Activated CD4-positive, alpha-beta T cell treated with anti-CD3 and anti-CD28 coated beads, Interleukin-2, amount 10 ng/mL, durations not matched to agents 24 days and 14 days (primary cell): ENCODE measurements at places on chromosomes 1 and 21. TPM values are rescaled to one million over a fixed set of nuclear protein-coding genes. Genes with fewer than 3 reads are reported as not detected.

Gene ATP6V1G3
- not detected in 2 replicates for total RNA-seq

Gene OXCT2
- 1.5 and 1.8 TPM in 2 replicates for total RNA-seq

Gene PADI4
- total RNA-seq = 0.09 and 0.12 TPM in 2 replicates

Gene NBPF10
- 3.2 TPM in 2 replicates for total RNA-seq

Gene GCSAML
- 0.12 and 0.14 TPM in 2 replicates for total RNA-seq

GRCh38 chr1:15064217-15064929 is 89.2 kb upstream of the TMEM51 start:
- H3K4me3 ChIP-seq = no peak overlapping the region
- DNase-seq = no peak
- H3K27ac ChIP-seq = no peak overlapping the region
- H3K36me3 ChIP-seq = no peaks in the 10 kb centered on the region
- H3K27me3 ChIP-seq = no peaks in the 10 kb centered on the region

GRCh38 chr1:54371038-54371941 is 34.9 kb downstream of the SSBP3 start:
- H3K27me3 ChIP-seq = no peaks in the 10 kb centered on the region
- H3K27ac ChIP-seq = peak overlapping the region; percentile 38
- H3K4me1 ChIP-seq = peaks cover 41% of the 10 kb centered on the region

DNA sequence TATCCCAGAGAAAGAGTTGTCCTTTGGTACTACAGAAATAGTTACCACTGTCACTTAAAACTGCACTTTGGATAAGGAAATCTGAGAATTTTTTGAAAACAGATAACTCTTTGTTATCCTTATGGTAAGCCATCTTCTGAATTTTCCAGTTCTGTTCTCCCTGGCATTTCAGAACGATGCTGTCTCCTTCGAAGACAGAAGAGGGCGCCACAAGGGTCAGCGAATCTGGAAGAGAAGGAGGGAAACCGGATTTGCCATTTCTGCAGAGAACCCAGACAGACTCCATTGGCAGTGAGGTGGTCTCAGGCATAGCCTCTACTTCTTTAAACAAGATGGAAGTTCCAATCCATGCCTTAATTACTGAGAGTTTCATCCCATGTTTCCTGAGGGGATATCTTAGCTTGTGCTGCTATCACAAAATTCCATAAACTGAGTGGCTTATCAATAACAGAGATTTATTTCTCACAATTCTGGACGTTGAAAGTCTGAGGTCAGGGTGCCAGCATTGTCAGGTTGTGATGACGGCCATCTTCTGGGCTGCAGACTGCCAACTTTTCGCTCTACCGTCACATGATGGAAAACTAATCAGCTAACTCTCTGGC is 6.4 kb downstream of the FCRL2 start:
- no peak overlapping the region for H3K27ac ChIP-seq
- no peak for DNase-seq
- no peaks in the 10 kb centered on the region for H3K36me3 ChIP-seq
- H3K27me3 ChIP-seq = peaks cover 1% of the 10 kb centered on the region

DNA sequence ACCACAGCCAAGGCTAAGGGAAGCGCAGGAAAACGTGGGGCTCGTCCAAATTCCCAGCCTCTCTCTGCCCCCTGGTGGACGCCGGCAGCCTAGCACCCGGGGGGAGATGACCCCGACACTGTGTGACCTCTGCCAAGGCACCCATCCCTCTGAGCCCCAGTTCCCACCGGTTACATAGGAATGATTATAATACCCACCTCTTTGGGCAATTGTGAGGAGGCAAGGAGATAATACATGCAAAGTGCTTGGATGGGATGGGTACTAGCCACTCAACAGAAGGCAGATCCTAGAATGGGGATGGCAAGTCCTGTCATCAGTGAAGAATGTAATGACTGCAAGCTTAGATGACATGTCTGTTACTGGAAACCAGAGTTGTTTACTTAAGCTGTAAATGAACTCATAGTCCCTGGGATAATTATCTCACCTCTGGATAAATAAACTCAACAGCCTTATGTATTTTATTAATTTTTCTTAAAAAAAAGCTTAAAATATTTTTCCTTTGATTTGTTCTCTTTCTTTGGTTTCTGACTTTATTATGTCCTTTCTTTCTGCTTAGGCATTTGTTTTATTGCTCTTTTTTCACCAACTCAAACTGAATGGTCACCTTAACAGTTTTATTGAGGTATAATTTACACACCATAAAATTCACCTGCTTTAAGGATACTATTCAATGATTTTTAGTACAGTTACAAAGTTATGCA is 11.3 kb upstream of the BMP8B start:
- H3K27ac ChIP-seq = peak overlapping the region; percentile 76
- H3K36me3 ChIP-seq = no peaks in the 10 kb centered on the region
- DNase-seq = peak; percentile 89
- H3K27me3 ChIP-seq = peaks cover 10% of the 10 kb centered on the region

GRCh38 chr1:203706444-203706843 is 58.5 kb upstream of the LAX1 start:
- H3K4me1 ChIP-seq = peaks cover 14% of the 10 kb centered on the region
- no peak overlapping the region for H3K27ac ChIP-seq
- no peak for DNase-seq
- no peak overlapping the region for H3K4me3 ChIP-seq

DNA sequence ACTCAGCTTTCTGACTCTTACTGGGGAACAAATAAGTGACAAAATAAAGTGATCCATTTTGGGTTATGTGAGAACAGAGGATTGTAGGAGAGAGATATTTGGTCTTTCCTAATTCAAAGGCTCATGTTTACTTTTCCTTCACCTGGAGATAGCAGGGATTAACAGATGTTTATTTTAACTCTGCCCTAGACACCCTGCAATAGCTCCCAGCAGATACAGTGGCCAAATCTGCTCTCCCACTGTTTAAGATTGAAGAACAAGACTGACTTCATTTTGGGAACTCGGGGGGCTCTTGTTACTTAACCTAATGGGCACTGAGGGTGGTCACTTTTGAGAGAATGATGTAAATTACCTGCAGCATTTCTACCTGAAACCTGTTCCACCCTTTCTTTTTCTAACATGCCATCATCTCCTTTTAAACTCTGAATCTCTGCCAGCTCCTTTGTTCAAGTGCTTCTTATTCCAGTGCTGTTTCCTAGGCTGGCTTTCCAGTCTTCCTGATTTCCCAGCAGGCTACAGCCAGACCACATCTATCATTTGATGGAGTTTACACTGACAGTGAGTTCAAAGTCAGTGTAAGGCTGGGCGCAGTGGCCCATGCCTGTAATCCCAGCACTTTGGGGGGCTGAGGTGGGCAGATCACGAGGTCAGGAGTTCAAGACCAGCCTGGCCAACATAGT is 90.0 kb downstream of the SELENOF start:
- no peaks in the 10 kb centered on the region for H3K4me1 ChIP-seq
- H3K36me3 ChIP-seq = no peaks in the 10 kb centered on the region
- H3K4me3 ChIP-seq = no peak overlapping the region
- H3K27me3 ChIP-seq = peaks cover 17% of the 10 kb centered on the region

DNA sequence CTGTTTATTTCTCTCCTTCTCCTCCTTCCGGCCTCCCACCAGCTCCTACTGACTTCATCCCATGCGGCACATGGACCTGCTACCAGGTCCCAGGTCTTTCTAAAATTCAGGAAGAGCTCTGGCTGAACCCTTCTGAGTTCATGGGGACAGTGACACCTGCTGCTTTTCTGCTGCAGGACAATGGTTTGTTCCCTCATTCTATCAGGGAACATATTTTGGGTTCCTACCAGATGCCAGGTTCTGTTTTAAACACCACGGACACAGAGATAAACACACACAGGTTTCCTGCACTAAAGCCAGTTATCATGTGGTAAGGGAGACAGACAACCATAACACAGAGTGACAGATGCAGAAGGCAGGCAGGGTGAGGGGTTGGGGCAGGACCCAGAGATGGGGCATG is 114.0 kb upstream of the RAB4A start:
- H3K4me3 ChIP-seq = no peak overlapping the region
- peaks cover 7% of the 10 kb centered on the region for H3K4me1 ChIP-seq
- no peaks in the 10 kb centered on the region for H3K36me3 ChIP-seq

- no peaks in the 10 kb centered on the region for H3K36me3 ChIP-seq
- no peaks in the 10 kb centered on the region for H3K27me3 ChIP-seq
- H3K27ac ChIP-seq = peak overlapping the region; percentile 93
- peak; percentile 89 for DNase-seq
- peak overlapping the region; percentile 93 for H3K4me3 ChIP-seq
- H3K4me1 ChIP-seq = peaks cover 45% of the 10 kb centered on the region
Observed at GRCh38 chr1:28246427-28246832, 10.5 kb downstream of the ATP5IF1 start.

DNA sequence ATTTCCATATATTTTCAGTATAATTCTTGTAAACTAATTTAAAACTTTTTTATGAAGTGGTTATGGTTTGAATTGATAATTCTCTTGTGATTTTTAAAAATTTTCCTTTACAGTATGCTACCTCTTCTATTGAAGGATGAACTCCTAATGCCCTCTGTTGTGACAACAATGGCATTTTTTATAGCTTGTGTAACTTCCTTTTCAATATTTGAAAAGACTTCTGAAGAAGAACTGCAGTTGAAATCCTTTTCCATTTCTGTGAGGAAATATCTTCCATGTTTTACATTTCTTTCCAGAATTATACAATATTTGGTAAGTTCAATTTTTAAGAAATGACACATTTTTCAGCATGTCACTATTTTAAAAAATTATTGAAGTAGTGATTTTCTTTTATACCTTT is 61.4 kb downstream of the ALG6 start:
- no peaks in the 10 kb centered on the region for H3K4me1 ChIP-seq
- H3K27ac ChIP-seq = no peak overlapping the region
- no peak for DNase-seq

DNA sequence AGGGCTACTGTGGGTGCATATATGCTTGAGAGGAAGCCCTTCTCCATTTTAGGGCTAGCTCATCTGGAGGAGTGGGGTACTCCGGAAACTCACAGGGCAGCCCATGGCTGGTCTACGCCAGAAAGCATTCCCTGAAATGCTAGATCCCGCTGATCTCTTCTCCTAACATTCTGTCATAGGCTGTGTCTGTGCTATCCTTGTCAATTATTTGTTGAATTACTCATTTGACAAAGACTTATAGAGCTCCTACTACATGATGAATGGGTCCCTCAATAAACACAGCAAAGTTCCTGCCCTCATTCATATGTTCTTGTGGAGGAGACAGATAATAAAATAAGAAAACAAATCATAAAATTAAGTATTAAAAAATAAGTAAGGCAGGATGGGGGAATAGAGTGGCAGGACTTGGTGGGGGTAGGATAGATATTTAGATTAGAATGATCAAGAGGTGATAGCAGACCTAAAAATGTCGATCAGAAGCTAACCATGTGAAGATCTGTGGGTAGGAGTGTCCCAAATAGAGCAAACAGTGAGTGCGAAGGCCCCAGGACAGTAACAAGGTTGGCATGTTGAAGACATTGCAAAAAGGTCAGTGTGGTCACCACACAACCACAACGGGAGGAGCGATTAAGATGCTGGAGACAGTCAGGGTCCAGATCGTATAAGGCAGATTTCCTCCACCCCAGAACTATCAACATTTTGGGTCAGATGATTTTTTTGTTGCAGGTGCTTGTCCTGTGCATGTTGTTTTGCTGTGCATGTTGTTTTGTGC is 13.2 kb downstream of the NGF start:
- H3K4me1 ChIP-seq = no peaks in the 10 kb centered on the region
- no peak overlapping the region for H3K27ac ChIP-seq
- H3K4me3 ChIP-seq = no peak overlapping the region
- no peaks in the 10 kb centered on the region for H3K36me3 ChIP-seq
- DNase-seq = no peak

- peaks cover 14% of the 10 kb centered on the region for H3K36me3 ChIP-seq
- DNase-seq = no peak
- H3K4me1 ChIP-seq = peaks cover 6% of the 10 kb centered on the region
- H3K27ac ChIP-seq = no peak overlapping the region
Observed at GRCh38 chr1:170032531-170033280, 41.8 kb downstream of the KIFAP3 start.

DNA sequence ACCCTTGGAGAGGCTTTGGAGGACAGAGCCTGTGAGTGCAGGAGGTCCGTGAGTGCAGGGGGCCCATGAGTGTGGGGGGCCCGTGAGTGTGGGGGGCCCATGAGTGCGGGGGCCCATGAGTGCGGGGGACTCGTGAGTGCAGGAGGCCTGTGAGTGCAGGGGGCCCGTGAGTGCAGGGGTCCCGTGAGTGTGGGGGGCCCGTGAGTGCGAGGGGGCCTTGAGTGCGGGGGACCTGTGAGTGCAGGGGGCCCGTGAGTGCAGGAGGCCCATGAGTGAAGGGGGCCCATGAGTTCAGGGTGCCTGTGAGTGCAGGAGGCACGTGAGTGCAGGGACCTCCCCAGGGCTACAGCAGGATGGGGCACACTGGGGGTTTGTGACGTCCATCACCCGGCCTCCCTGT is 108.3 kb upstream of the TTC34 start:
- no peaks in the 10 kb centered on the region for H3K4me1 ChIP-seq
- no peaks in the 10 kb centered on the region for H3K36me3 ChIP-seq
- H3K27ac ChIP-seq = no peak overlapping the region
- no peak for DNase-seq

DNA sequence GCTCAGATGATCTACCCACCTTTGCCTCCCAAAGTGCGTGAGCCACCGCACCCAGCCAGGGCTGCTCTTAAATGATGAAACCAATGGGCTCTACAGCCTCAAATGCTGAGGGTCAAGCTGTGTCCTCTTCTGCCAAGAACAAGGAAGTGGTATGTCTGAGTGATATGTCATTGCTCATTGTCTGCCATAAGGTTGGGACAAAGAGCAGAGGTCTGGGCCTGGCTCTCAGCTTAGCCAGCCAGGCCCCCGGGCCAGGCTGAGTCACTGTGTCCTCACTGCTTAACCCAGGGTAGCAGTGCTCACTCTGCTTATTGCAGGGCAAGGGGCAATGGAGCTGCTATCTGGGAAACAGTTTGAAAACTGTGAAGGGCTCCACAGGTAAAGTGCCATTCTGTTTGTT is 8.3 kb upstream of the ETS2 start:
- no peak overlapping the region for H3K27ac ChIP-seq
- peaks cover 6% of the 10 kb centered on the region for H3K4me1 ChIP-seq
- H3K36me3 ChIP-seq = no peaks in the 10 kb centered on the region
- no peak overlapping the region for H3K4me3 ChIP-seq
- H3K27me3 ChIP-seq = no peaks in the 10 kb centered on the region
- no peak for DNase-seq

DNA sequence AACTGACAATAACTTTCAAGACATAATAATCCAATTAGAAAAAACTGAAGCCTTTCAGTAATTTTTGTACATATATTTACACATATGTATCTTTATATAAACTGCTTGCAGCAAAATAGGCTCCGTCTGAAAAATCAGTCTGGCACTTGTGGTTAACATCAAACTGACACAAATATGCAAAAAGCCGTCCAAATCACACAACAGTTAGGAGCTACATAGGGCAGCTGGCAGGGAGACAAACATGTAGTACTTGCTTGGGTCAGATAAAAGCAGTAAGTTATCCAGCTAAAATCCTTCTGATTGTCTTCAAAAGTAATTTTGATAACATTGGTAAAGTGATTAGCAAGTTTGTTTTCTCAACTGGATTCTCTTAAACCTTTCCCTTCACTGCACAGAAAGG is 14.7 kb upstream of the GUCA2A start:
- no peak overlapping the region for H3K27ac ChIP-seq
- no peaks in the 10 kb centered on the region for H3K4me1 ChIP-seq
- no peaks in the 10 kb centered on the region for H3K27me3 ChIP-seq
- H3K4me3 ChIP-seq = no peak overlapping the region
- no peak for DNase-seq
- peaks cover 17% of the 10 kb centered on the region for H3K36me3 ChIP-seq
